Suppressor macrophage (primary cell): ENCODE measurements at places on chromosomes 2 and 18.

DNA sequence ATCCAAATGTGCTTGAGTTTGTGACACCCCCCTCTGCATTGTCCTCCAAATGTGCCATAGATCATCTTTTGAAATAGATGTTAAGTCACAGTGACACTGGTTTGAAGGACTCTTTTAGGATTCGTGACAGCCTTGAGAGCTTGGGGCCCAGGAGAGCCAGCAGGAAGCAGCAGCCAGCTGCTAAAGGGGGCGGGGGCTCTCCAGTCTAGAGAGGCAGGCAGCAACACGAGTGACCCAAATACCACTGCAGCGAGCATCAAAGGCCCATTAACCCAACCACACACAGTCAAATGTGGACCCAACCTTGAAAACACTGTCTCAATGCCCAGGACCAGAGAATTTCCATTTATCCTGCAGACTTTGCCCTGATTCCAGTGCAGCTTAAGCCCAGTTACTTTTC, 75.6 kb downstream of the ZBTB7C start:
- no peak for DNase-seq

- DNase-seq = peak; percentile 71
Measured at GRCh38 chr2:7837237-7837760, 844.6 kb upstream of the ID2 start.

DNA sequence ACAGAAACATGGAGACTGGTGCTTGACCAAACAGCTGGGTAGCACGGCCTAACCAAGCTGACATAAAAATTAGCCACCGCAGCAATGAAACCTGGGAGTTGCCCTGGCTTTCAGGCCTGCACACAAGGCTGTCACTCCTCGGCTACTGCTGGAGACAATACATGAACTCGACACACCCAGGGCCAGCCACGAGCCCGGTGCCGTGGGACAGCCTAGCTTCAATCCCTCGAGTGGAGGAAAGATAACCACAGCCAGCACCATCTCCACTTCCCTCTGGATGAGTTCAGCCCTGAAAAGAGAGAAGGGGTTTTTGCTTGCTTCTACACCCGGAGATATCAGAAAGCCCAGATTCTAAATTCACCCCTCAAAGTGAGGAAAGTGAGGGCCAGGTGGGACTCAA, 78.0 kb downstream of the BCL2L11 start:
- DNase-seq = no peak

- no peak for DNase-seq
Measured at GRCh38 chr18:12420821-12421421, 13.2 kb downstream of the PRELID3A start.

DNA sequence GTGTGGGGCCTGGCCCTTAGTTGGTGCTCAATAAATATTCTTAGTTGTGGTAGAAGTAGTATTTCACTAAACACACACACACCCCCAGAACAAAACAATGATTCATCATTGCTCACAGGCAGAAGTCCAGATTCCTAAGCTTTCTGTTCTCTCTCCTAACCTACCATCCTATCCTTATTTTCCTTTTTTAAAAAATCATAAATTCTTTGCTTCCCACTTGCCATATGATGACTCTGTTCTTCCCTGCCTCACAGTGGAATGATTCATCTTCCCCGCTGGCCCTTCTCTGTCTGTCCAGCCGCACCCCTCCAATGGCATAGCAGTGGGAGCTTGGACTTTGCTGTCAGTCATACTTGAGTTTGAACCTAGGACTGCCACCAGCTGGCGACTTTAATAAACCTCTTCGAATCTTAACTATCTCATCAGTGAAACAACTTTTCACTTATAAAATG, 5.2 kb downstream of the EML6 start:
- DNase-seq = no peak

- DNase-seq = peak; percentile 82
Measured at GRCh38 chr18:31736630-31737029, 24.1 kb downstream of the SLC25A52 start.

GRCh38 chr2:220079595-220079994, 452.2 kb downstream of the SLC4A3 start:
- DNase-seq = no peak

DNA sequence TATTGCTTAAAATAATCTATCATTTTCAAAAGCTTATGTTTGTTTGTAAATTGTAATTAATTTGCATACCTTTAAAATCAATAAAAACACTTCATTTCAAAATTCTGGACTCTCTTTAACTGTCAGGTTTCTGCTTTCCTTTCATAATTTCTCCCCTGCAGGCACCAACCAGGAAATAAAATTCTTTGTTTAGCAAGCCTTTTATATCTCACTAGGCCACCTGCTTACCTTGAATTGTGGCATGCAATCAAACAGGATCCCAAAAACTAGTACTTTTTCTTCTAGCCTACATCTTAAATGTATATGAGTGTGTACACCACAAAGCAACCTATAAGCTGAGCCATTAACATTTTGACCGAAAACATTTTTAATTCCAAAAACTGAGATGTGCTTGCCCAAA, 233.1 kb downstream of the NR4A2 start:
- no peak for DNase-seq

GRCh38 chr2:145563741-145564615, 1044.1 kb upstream of the ZEB2 start:
- DNase-seq = no peak

GRCh38 chr2:227891673-227892072, 20.2 kb downstream of the DAW1 start:
- peak; percentile 17 for DNase-seq

GRCh38 chr2:160220545-160221009, 20.5 kb upstream of the ITGB6 start:
- DNase-seq = no peak

DNA sequence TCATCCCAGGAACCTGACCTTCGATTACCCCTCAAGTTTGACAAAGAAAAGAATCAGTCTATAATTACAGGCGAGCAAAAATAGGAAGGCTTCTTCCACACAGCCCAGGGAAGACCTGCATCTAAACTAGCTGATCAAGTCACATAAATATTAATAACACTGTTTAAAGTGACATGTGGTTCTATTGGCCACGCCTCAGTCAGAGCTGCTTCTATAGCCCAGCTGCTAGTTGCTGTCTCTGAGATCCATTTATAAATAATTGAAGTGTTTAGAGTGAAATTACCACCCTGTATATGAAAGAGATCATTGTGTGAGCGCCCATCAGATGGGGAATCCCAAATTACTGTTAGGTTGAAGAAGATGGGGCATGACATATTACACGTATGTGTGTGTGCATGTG, 426.0 kb downstream of the CDH2 start:
- no peak for DNase-seq

- no peak for DNase-seq
Measured at GRCh38 chr2:182942756-182943155, 76.3 kb upstream of the FRZB start.
